LHCN-M2 (cell line): ENCODE measurements at places on chromosomes 4 and X.
A peak's percentile ranks its signal among the peaks of the same experiment; 100 is the strongest.

DNA sequence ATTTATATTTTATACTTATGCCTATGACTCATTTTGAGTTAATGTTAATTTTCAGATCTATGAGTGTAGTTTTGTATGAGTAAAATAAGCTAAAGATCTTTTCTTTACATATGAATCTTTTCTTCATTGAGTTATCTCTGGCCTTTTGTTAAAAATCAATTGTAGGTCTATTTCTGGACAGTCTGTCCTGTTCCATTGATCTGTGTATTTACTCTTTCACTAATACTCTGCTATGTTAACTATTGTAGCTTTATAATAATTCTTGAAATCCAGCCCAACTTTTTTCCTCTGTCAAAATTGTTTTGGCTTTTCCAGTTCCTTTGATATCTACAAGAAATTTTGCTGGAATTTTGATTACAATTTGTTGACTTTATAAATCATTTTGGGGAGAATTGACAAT lies 177.0 kb downstream of the RBM46 start:
- DNase-seq, result no peak

- DNase-seq, result no peak
Observed at GRCh38 chr4:73018595-73018994, 50.9 kb downstream of the COX18 start.

GRCh38 chr4:104795264-104795939 lies 300.7 kb upstream of the CXXC4 start:
- DNase-seq, result no peak

- DNase-seq, result no peak
Observed at GRCh38 chrX:11254417-11255109, 38.6 kb upstream of the AMELX start.

GRCh38 chrX:45632506-45632905 lies 431.8 kb upstream of the DIPK2B start:
- no peak for DNase-seq

DNA sequence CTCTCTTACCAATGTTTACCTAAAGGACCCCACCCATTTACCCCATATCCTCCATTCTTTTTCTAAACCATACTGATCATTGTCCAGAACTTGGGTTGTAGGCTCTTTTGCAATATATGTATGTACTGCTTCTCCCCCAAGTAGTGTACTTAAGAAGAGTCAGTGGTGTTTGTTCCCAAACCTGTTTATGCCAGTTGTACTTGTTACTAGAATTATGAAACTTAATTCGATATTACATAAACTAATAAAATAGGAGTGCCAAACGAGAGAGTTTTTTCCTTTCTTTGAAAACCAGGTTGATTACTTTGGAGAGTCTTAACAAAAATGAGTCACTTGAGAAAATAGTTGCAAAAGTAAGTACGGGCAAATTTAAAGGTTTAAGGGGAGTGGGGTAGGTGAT lies 96.3 kb downstream of the GEMIN8 start:
- no peak for DNase-seq

- no peak for DNase-seq
Observed at GRCh38 chr4:182023469-182023868, 219.7 kb upstream of the TENM3 start.

- DNase-seq, result peak; percentile 62
Observed at GRCh38 chr4:111136438-111136837, 513.6 kb upstream of the PITX2 start.

- no peak for DNase-seq
Observed at GRCh38 chr4:6189511-6189910, 10.8 kb downstream of the JAKMIP1 start.

- DNase-seq, result peak; percentile 27
Observed at GRCh38 chrX:26788402-26788998, 572.5 kb downstream of the MAGEB5 start.
